ENCODE measurements at places on chromosomes 12 and 14. TPM values are rescaled to one million over a fixed set of nuclear protein-coding genes. Genes with fewer than 3 reads are reported as not detected.

DNA sequence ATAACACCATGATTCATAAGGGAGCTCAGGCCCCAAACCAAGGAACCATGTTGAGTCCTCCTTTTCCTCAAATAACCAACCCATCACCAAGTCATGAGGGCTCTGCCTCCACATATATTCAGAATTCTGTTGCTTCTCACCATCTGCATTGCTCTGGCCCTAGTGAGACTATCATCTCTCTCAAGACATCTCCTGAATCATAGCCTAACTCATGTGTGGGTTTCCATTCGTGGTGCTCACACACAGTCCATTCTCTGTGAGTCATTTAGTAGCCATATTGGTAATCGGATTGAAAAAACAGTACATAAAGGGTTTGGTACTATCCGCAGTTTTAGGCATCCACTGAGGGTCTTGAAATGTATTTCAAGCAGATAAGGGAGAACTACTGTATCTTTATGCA is 5.1 kb upstream of the SLC38A2 start:
- H3K36me3 ChIP-seq, result peaks cover 7% of the 10 kb centered on the region
- H3K27me3 ChIP-seq, result no peaks in the 10 kb centered on the region
- H3K4me3 ChIP-seq, result no peak overlapping the region
- no peak for DNase-seq

GRCh38 chr14:22427771-22428231 is 161.2 kb downstream of the DAD1 start:
- no peaks in the 10 kb centered on the region for H3K27me3 ChIP-seq
- H3K27ac ChIP-seq, result no peak overlapping the region
- H3K4me1 ChIP-seq, result no peaks in the 10 kb centered on the region
- no peak overlapping the region for H3K4me3 ChIP-seq
- no peak for DNase-seq

Gene EGLN3
- 18.6 TPM for total RNA-seq

Gene GUCY2C
- not detected for total RNA-seq

DNA sequence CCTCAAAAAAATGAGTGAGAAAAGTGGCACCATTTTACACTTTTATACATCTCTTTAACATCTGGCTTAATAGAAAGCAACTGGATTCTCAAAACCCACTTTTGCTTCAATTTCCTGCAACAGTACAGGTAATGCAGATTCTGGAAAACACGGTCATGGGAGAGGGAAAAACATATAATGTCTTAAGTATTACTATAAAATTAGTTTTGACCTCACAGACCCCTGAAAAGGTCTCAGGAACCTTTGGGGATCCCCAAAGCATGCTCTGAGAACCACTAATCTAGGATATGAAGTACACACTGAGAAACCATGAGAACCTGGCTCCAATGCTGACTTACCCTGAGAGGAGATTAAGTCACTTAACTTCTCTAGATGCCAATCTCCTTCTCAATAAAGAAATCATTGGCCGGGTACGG is 64.7 kb downstream of the PPP2R5E start:
- H3K4me3 ChIP-seq, result no peak overlapping the region
- H3K4me1 ChIP-seq, result peaks cover 54% of the 10 kb centered on the region
- H3K27ac ChIP-seq, result peak overlapping the region; percentile 65
- no peak for DNase-seq
- H3K27me3 ChIP-seq, result no peaks in the 10 kb centered on the region

GRCh38 chr14:75469606-75470237 is 41.9 kb downstream of the JDP2 start:
- no peak overlapping the region for H3K4me3 ChIP-seq
- H3K27me3 ChIP-seq, result no peaks in the 10 kb centered on the region
- H3K36me3 ChIP-seq, result no peaks in the 10 kb centered on the region
- no peak overlapping the region for H3K27ac ChIP-seq
- no peak for DNase-seq

DNA sequence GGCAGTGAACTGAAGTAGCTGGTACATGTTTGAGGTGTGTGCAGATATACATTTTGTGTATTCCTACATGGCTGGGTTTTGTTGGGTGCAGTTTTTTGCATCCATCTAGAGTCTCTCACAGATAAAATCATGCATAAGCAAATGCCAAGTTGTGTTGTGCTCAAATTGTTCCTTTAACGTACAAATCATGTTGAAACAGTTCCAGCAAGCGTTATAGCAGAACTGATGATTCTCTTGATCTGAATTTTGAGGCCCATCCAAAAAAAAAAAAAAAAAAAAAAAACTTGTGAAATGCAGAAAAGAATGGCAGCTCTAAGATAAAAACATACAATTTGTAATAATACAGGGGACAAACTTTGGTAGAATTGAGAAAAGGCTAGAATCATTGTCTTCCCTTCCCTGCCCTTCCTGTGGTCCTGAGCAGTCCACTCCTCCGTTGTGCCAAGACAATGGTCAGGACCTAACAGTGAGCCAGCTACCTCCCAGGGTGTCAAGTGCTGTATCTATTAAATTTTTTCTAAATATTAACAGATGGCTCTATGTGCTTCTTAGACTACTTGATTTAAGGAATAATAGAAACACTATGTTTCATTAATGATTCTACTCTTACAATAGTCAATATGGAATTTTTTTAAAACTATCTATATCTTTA is 122.1 kb downstream of the PLEKHA5 start:
- H3K27ac ChIP-seq, result no peak overlapping the region
- no peaks in the 10 kb centered on the region for H3K27me3 ChIP-seq
- H3K4me3 ChIP-seq, result no peak overlapping the region
- H3K36me3 ChIP-seq, result no peaks in the 10 kb centered on the region
- H3K4me1 ChIP-seq, result no peaks in the 10 kb centered on the region
- no peak for DNase-seq

DNA sequence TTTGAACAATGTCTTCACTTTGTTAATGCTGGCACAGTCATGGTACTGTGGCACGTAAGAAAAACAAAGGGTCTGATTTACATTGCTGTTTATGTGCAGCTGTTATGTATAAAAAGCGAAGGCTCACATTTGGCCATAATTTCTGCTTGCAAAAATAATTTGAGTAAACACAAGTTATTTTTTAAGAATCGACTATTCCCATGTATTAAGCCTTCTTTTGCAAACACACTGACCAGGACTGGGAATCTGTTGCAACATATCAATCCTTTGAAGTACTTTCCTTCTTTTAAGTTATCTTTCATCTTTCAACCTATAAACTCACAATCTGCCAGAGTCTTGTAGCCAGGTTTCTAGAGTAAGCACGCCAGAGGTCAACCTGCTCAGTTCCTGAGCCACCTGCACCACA is 145.4 kb upstream of the BMP4 start:
- no peak for DNase-seq
- H3K36me3 ChIP-seq, result no peaks in the 10 kb centered on the region
- H3K4me1 ChIP-seq, result no peaks in the 10 kb centered on the region

Gene FKBP4
- total RNA-seq, result 47.2 TPM

Gene OR6C2
- not detected for total RNA-seq

DNA sequence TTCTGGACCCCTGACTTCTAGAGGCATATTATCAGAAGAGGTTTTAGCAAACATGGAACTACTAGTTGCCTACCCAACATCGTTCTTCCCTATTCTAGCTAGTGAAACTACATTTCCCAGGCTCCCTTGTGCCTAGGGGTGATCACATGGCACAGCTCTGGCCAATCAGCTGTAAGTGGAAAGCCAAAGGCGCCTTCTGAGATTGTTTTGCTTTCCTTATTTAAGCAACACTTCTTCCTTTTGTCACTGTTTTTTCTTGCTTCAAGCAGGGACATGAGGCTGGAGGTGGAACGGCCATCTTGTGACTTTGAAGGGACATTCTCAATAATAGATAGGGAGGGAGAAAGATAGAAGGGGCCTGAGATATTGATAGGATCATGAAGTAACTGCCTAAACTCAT is 136.7 kb downstream of the ZNF664 start:
- DNase-seq, result peak; percentile 10
- H3K36me3 ChIP-seq, result no peaks in the 10 kb centered on the region
- no peak overlapping the region for H3K4me3 ChIP-seq
- H3K27me3 ChIP-seq, result no peaks in the 10 kb centered on the region
- H3K4me1 ChIP-seq, result no peaks in the 10 kb centered on the region

Gene AQP6
- total RNA-seq, result not detected

DNA sequence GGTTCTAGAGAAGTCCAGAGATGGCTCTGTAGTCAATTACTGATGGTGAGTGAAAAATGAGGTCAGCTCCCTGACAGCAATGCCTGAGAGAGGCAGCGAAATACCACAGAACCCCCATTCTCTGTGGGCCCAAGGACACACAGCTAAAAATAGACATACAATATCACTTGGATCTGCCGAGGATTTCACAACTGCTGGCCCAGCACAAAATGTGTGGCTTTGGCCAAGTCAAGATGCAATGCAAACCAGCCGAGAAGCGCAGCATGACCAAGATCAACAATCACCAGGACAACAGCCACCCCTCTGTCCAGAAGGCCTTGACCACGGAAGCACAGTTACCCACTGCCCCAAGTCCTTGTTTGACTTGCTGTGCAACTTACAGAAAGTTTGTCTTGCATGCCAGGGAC is 52.2 kb downstream of the CKAP4 start:
- DNase-seq, result no peak
- H3K4me1 ChIP-seq, result no peaks in the 10 kb centered on the region
- H3K27me3 ChIP-seq, result peaks cover 14% of the 10 kb centered on the region
- no peak overlapping the region for H3K27ac ChIP-seq
- H3K36me3 ChIP-seq, result no peaks in the 10 kb centered on the region
- no peak overlapping the region for H3K4me3 ChIP-seq

- no peak for DNase-seq
- no peak overlapping the region for H3K27ac ChIP-seq
- no peaks in the 10 kb centered on the region for H3K27me3 ChIP-seq
- H3K4me1 ChIP-seq, result peaks cover 12% of the 10 kb centered on the region
- no peak overlapping the region for H3K4me3 ChIP-seq
Observed at GRCh38 chr12:92471551-92471950, 231.2 kb upstream of the PLEKHG7 start.

Gene ASPG
- not detected for total RNA-seq

GRCh38 chr12:82047446-82047845 is 288.3 kb upstream of the PPFIA2 start:
- no peak overlapping the region for H3K27ac ChIP-seq
- H3K4me1 ChIP-seq, result no peaks in the 10 kb centered on the region
- no peak for DNase-seq
- no peak overlapping the region for H3K4me3 ChIP-seq

DNA sequence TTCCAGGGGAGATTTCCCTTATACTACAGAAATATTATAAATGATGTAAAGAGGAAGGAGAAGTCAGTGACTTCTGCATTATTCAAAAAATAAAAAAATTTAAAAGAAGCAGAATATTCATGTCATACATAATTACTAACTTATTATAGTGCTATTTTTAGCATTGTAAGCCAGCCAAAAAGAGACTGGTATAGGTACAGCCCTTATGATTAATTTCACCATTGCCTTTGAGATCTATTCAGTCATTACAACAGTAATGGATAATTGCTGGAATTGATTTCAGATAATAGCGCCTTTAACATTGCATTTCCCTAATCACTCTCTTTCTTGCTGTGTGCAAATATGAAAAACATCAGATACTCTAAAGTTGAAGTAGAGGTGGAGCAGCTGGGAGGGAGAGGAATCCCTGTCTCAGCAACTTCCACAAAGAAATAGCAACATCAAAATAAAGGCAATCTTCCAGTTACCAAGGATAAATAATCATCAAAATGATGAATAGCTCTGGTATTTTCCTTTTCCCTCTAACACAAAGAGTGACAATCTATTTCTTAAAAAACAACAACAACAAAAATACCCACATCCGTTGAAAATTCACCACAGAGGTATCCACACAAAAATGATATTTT is 71.8 kb upstream of the OVCH1 start:
- H3K27ac ChIP-seq, result no peak overlapping the region
- H3K27me3 ChIP-seq, result peaks cover 3% of the 10 kb centered on the region
- H3K4me3 ChIP-seq, result no peak overlapping the region
- no peaks in the 10 kb centered on the region for H3K4me1 ChIP-seq
- no peaks in the 10 kb centered on the region for H3K36me3 ChIP-seq
- no peak for DNase-seq

Gene KRT6C
- not detected for total RNA-seq

- H3K36me3 ChIP-seq, result no peaks in the 10 kb centered on the region
- no peak for DNase-seq
- H3K27ac ChIP-seq, result no peak overlapping the region
- peaks cover 4% of the 10 kb centered on the region for H3K4me1 ChIP-seq
- H3K4me3 ChIP-seq, result no peak overlapping the region
- H3K27me3 ChIP-seq, result no peaks in the 10 kb centered on the region
Observed at GRCh38 chr12:89975574-89975973, 266.9 kb upstream of the ATP2B1 start.

GRCh38 chr12:31321897-31322228 is 4.1 kb downstream of the SINHCAF start:
- DNase-seq, result no peak
- peaks cover 11% of the 10 kb centered on the region for H3K36me3 ChIP-seq
- peak overlapping the region; percentile 98 for H3K4me3 ChIP-seq
- peaks cover 62% of the 10 kb centered on the region for H3K4me1 ChIP-seq
- no peaks in the 10 kb centered on the region for H3K27me3 ChIP-seq

DNA sequence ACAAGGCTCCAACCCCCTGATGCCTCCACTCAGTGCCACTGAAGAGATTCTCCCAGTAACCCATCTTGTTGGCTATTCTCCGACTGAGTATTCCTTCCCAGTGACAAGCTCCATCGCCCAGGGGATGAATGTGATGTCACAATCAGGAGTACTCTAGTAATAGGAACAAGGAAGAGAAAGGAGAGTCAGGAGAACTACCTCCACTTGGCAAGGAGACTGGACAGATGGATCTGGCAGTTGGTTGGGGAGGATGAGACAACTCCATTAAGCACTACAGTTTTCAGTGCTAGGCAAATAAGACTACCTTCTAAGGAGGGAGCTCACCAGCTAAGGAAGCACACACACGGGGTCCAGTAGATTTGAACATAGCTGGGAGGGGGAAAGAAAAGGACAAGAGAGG is 5.3 kb downstream of the RNF41 start:
- H3K4me3 ChIP-seq, result no peak overlapping the region
- H3K27me3 ChIP-seq, result no peaks in the 10 kb centered on the region
- DNase-seq, result no peak
- H3K27ac ChIP-seq, result no peak overlapping the region

DNA sequence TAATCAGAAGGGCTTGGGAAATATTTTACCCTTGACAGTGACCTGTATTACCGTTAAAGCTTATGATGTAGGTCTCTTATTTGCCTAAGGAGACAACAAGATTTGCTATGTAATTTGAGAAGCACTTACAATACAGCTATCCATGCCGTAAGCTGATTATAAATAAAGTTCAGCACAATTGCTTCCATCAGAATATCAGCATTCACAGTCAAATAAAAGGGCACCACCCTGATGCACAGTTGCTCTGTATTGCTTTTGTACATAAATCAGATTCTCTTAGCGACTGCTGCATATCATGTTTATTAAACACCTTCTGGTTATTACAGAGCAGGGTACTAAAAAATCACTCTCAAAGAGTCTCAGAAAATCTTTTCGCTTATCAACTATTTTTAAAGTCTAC is 67.3 kb upstream of the VRK1 start:
- no peaks in the 10 kb centered on the region for H3K36me3 ChIP-seq
- H3K4me1 ChIP-seq, result no peaks in the 10 kb centered on the region
- DNase-seq, result no peak
- H3K27me3 ChIP-seq, result peaks cover 13% of the 10 kb centered on the region

GRCh38 chr14:92955381-92955780 is 32.4 kb downstream of the CHGA start:
- no peaks in the 10 kb centered on the region for H3K27me3 ChIP-seq
- peaks cover 4% of the 10 kb centered on the region for H3K4me1 ChIP-seq
- no peak overlapping the region for H3K4me3 ChIP-seq
- H3K36me3 ChIP-seq, result peaks cover 6% of the 10 kb centered on the region
- no peak overlapping the region for H3K27ac ChIP-seq
- no peak for DNase-seq

- no peak for DNase-seq
- peaks cover 87% of the 10 kb centered on the region for H3K36me3 ChIP-seq
- H3K4me3 ChIP-seq, result peak overlapping the region; percentile 30
- H3K27me3 ChIP-seq, result no peaks in the 10 kb centered on the region
Observed at GRCh38 chr14:99207456-99207855, 64.5 kb downstream of the BCL11B start.

Measured in activated CD4-positive, alpha-beta T cell treated with anti-CD3 and anti-CD28 coated beads, Interleukin-2, amount 10 ng/mL, durations not matched to agents 7 days and 5 days (primary cell).